ENCODE measurements at places on chromosomes 2 and 18.

DNA sequence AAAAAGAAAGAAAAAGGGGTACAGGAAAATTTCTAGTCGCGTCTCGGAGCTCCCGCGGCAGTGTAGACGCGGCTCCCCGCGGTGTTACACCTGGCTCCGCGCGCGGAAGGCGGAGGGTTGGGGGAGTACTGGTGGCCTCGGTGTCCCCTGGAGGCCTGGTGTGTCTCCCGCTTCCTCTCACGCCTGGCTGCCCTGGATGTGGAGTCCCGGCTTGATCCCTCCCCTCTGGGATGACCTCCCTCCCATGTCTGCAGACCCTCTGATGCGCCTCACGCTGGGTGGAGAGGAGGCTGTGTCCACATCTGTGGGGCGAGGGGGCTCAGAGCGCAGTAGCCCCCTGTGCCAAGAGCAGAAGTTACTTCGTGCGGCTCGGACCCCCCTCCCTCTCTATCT, 1.2 kb downstream of the KIF5C start:
- DNase-seq, result no peak

DNA sequence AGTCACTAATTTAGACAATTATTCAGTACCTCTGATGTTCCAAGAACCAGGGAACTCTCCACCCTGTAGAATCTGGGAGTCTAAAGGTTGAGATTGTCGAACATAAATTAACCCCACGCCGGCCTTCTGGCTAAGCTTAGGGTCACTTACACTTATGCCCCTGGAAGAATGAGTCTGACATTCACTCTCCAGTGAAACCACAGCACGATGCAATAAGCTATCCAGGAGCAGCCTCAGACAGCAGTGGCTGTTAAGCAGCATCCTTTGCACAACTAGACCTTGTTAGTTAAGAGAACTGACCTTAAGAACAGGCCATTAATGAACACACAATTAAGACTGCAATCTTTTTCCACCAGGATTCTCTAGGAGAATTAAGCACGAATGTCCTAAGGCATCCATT, 25.0 kb downstream of the SH3YL1 start:
- DNase-seq, result no peak

GRCh38 chr18:37403100-37403781, 162.4 kb downstream of the CELF4 start:
- peak; percentile 85 for DNase-seq

DNA sequence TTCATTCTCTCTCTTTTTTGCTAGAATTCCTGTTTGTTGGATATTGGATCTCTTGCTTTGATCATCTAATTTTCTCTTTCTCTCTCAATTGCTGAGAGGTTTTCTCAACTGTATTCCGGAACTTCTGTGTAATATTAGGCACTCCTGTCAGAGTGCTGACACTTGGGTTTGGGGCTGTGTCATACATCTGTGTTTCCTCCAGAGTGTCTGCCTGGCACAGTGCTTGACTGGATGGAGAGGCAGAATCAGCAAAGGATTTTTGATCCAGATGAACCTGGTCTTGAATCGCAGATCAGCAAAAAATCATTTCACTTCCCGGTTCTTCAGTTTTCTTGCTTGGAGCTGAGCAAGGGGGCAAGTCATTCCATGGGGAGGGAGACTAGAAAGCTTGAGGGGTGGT, 87.7 kb upstream of the CXCR4 start:
- no peak for DNase-seq

DNA sequence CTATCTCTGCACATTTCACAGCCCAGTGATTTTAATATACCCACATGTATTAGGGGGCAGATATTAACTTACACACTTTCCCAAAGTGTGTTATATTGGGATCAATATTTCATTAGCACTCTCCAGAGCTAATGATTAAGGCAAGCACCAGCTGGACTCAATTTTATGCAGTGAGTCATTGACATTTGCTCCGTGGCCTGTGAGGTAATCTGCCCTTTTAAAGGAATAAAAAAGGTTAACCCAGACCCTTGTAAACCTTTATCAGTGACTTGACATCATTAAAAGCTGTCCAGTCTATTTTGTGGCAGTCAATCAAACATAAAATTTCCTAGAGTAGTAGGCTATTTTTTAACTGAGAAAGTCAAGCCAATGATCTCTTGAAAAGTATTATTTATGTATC, 1870.4 kb upstream of the CELF4 start:
- DNase-seq, result no peak

- peak; percentile 40 for DNase-seq
These were observed 376.8 kb upstream of the NT5C1B start for GRCh38 chr2:18966131-18966530.

DNA sequence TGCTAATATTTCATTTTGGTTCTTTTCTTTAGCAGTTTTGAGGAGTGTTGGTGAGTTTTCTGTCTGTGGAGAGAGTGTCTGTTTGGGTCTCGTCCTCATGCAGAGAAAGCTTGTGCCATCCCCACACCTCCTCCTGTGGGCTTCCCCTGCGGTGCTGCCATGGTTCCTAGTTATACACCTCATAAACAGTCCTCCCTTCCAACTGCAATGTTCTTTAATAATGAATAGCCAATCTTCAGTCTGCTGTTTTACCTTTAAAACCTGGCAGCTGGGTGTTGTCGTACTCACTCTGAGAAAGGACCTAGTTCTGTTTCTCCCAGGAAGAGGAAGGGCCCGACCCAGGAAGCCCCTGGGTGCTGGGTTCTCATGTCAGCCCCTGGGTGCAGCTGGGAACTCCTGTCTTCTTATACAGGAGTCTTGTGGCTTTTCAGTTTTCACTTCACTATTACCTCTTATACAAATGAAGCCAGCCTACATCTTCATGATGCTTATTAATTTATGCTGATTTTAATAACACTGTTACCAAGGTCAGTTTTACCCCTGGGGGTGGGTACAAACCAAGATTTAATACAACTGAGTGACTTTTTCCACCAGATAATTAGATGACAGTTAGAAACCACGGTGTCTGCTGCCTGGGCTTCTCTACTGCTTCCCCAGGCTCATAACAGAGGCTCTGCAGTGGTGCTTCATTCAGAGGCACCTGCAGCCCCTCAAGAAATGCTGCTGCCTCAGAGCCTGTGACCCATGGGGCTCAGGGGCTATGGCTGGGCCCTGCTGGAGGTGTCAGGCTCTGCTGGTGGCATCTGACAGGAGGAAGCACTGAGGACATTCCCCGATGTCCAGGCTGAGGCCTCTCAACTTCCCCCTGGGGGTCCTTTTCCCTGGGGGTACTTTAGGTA, 59.1 kb downstream of the COA5 start:
- DNase-seq, result no peak

GRCh38 chr2:216491793-216492596, 6.6 kb upstream of the RPL37A start:
- no peak for DNase-seq

GRCh38 chr2:97688062-97688827, 18.7 kb downstream of the C2orf92 start:
- no peak for DNase-seq

DNA sequence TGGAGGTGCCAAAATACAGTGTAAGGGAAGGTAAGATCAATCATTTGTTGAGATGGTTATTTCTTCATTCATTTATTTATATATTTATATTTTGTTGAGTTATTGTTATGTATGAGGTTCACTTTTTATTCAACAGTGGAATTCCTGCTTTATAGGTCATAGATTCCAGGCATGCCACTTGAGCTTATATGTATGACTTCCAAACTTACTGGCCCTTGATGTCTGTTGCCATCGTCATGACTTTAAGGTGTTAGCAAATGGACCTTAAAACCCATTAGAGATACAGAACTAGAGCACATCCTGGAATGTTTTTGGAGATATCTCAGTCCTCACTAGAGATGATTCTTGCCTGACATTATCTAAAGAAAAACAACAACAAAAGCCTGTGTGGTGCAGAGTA, 25.9 kb downstream of the CCDC85A start:
- DNase-seq, result no peak

DNA sequence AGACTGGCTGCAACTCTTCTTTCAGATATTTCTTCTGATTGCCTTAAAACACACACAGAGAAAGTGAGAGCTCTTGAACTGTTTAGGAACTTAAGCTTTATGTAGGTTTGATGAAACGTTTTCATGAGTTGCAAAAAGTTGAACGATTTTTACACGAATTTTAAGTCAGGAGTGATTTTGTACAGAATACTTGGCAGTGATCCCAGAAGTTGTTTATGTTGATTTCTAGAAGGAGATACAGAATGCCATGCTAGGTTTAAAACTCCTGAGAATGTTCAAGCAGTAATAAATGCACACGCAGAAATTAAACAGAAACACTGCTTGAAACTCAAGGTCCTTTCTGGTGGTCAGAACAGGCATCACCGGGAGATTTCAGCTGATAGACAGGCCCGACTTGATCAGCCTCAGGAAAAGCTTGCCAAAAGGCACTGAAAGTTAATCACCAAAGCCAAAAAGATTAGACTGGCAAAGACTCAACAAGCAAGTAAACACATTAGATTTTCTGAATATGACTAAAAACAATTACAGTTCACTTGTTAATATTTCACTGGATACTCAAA, 123.1 kb downstream of the SOCS6 start:
- no peak for DNase-seq

GRCh38 chr2:26816893-26817292, 31.0 kb downstream of the CENPA start:
- DNase-seq, result no peak

- DNase-seq, result no peak
These were observed 826.9 kb upstream of the PIK3C3 start for GRCh38 chr18:41128126-41128525.

DNA sequence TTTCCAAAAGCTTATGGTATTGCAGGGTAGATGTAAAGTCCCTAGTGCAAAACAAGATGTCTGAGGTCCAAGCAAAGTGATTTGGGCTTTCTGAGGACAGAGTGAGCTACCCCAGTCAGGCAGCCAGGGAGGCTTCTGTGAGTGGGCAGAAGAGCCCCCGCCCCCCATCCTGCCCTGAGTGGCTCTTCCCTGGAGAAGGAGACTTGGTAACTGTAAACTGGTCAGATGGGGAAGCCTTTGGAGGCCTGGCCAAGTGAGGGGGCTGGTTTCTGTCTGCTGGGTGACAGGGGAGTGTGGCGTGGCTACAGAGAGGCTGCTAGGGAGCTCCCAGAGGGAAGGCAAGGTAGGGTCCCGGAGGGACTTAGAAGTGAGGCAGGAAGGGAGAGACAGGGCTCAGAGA, 181.3 kb upstream of the HAAO start:
- DNase-seq, result no peak

GRCh38 chr18:2636126-2636631, 19.3 kb upstream of the SMCHD1 start:
- no peak for DNase-seq

DNA sequence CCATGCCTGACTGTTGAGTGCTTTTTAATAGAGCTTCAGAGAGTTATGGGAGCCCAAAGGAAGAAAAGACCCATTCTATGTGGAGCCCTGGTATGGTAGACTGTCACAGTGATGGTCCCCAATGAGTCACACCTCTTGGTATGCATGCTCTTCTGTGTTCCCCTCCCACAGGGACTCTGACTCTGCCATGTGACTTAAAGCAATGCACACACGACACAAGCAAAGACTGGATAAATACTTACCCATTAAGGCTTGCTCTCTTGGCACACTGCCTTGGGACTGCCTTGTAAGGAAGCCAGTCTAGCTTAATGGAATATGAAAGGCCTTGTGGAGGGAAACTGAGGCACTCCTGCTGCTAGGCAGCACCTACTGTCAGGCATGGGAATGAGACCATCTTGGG, 16.7 kb upstream of the DTNB start:
- DNase-seq, result no peak

DNA sequence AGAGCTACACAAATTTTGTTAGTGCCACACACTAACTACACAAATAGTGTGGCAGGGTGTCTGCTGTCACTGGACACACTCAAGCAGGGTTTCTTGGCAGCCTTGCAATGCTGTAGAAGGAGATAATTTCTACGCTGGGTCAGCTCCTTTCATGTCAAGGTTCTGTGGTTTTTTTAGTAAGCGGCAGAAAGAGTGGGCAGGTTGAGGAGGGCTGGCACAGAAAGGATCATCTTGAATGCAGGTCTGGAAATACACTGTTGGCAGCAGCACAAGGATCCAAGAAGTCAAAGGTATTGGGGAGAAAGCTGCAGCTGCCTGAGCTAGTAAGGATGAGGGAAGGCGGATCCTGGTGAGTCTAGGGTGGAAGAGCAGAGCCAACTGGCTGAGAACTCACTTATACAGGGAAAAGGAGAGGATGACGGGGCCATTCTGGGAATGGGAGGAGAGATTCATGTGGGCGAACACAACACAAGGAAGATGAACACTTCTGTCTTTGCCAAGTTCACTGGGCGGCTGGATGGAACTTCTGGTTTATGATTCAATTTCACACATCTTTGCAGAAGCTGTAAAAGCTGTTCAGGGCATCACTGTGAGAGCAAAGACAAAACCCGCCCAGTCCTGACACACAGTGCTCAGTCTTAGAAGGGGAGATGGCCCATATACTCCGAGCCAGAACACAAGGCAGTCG, 16.9 kb upstream of the CYRIA start:
- no peak for DNase-seq

DNA sequence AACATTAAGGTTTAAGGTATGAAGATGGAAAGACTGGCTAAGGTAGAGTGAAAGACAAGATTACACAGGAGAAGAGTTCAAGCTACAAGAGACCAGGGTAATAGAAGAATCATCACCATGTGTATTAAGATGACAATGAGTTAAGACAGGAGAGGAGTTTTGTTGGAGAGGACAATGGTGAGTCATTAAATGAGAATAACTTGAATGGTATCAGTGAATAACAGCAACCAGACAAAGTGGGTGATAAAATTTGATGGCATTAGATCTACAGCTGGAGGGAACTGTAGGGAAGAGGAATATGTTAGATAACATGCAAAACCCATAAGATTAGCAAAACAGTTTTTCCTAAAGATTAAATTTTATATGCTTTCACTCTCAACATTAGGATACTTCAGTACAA, 18.8 kb upstream of the ENOSF1 start:
- DNase-seq, result no peak

GRCh38 chr2:168851674-168852320, 38.4 kb downstream of the SPC25 start:
- DNase-seq, result peak; percentile 18

DNA sequence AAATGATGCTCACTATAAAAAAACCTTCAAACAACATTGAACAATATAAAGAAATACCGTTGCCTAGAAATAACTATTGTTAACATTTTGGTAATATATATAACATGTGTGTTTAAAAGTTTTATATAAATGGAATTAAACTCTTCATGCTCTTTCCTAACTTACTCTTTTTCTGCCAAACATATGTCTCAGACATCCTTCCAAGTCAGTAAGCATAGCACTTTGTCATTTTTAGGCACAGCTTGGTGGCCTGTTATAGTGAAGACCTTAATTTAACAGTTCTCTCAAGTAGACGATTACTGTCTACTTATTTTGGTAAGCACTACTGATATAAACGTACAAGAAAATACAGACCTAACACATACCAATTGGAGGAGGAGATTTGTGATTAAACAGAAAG, 23.9 kb downstream of the ABCG5 start:
- no peak for DNase-seq

- DNase-seq, result peak; percentile 87
These were observed 20.9 kb downstream of the TWIST2 start for GRCh38 chr2:238868616-238869292.
